Fibroblast of villous mesenchyme (primary cell): ENCODE measurements at places on chromosomes 6 and 20. TPM values are rescaled to one million over a fixed set of nuclear protein-coding genes. Genes with fewer than 3 reads are reported as not detected.

Gene ULBP3
- 14.2 and 17.3 TPM in 2 replicates for total RNA-seq

Gene SRMS
- total RNA-seq = not detected in 2 replicates

Gene SLC52A3
- total RNA-seq = not detected in 2 replicates

Gene HLA-DMB
- total RNA-seq = 1.7 TPM in 1 of 2 replicates, not detected in the other

Gene CRISP2
- not detected in 2 replicates for total RNA-seq

Gene RNF217
- 24.5 and 25.5 TPM in 2 replicates for total RNA-seq

Gene TM9SF4
- total RNA-seq = 43.5 and 58.7 TPM in 2 replicates

Gene SPEF1
- total RNA-seq = under 0.01 and 0.32 TPM in 2 replicates

Gene CST2
- total RNA-seq = not detected in 2 replicates

Gene FOXQ1
- total RNA-seq = 0.43 and 0.97 TPM in 2 replicates

Gene OR2B6
- total RNA-seq = not detected in 2 replicates
